Stimulated activated CD4-positive, alpha-beta T cell treated with anti-CD3 and anti-CD28 coated beads, Interleukin-15, amount 100 ng/mL, for 48 hours (primary cell): ENCODE measurements at places on chromosomes 12 and 14.
A peak's percentile ranks its signal among the peaks of the same experiment; 100 is the strongest.

DNA sequence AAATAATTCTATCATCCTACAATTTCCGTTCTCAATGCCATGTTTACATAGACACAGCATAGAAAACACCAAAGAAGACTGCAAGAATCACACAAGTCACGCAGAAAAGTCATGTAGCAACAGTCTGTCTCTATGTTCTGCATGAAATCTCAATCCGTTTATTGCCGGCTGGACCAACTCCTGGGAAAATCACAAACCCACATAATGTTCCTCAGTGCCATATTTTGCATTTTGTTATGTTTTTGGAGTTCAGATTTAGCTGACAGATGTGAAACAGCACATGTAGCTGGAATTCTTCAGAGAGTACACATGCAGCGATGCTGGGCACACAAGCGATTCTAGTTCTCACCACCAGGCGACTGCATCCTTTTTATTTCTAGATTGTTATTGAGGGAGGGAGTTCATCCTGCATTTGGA is 193.1 kb downstream of the APAF1 start:
- DNase-seq: no peak

DNA sequence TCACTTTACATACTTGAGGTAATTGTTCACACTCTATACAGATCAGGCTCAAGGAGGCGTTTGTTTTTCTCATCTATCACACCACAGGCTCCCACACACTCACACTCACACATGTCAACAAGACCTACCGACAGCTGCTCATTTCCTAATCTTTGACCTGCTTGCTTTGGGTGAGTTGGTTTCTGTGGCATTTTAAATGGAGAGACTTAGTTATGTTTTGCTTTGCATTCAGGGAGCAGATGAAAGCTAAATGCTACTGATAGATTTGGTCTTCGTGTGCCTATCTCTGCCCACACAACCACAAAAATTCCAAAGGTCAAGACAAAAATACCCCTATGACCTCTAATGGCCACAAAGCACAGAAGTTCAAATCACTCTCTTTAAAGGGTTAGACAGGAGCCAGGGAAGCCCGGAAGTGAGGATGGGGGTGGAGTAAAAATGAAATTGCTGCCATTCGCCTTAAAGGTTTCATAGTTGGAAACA is 203.5 kb upstream of the G2E3 start:
- DNase-seq: no peak

DNA sequence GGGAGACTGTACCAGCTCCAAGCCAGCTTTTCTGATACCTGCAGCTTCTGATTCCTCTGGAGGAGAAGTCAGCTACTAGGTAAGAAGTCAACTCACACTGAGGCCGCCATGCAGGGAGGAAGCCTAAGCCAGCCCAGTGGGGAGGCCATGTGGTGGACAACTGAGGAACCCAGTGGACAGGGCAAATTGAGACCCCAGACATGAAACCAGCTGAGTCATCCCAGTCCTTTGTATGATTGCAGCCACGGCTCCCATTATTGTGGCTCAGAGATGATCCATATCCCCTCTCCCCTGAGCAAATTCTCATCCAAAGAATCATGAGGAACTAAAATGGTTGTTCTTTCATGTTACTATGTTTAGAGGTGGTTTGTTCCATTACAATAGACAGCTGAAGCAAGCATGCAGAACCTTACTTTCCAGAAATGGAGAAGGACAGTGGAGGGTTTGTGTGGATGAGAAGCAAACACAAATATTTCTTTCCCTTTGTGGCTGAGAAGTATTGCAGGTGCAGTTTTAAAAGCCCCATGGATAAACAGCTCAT is 1147.3 kb upstream of the TMEM132C start:
- DNase-seq: no peak

DNA sequence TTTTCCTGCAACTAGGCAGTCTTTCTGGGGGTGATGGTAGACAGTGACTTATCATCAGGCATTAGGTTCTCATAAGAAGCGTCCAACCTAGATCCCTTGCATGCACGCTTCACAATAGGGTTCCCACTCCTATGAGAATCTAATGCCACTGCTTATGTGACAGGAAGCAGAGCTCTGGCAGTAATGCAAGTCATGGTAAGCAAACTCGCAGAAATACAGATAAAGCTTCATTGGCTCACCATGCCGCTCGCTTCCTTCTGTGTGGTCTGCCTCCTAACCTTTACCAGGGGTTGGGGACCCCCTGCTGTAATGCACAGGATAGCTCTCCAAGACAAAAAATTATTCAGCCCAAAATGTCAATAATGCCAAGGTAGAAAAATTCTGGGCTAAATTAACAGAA is 864.2 kb downstream of the TRHDE start:
- DNase-seq: no peak

GRCh38 chr12:123268850-123269249 is 2.8 kb downstream of the CDK2AP1 start:
- DNase-seq: no peak

GRCh38 chr14:93892923-93893558 is 34.1 kb upstream of the FAM181A start:
- DNase-seq: peak; percentile 52

DNA sequence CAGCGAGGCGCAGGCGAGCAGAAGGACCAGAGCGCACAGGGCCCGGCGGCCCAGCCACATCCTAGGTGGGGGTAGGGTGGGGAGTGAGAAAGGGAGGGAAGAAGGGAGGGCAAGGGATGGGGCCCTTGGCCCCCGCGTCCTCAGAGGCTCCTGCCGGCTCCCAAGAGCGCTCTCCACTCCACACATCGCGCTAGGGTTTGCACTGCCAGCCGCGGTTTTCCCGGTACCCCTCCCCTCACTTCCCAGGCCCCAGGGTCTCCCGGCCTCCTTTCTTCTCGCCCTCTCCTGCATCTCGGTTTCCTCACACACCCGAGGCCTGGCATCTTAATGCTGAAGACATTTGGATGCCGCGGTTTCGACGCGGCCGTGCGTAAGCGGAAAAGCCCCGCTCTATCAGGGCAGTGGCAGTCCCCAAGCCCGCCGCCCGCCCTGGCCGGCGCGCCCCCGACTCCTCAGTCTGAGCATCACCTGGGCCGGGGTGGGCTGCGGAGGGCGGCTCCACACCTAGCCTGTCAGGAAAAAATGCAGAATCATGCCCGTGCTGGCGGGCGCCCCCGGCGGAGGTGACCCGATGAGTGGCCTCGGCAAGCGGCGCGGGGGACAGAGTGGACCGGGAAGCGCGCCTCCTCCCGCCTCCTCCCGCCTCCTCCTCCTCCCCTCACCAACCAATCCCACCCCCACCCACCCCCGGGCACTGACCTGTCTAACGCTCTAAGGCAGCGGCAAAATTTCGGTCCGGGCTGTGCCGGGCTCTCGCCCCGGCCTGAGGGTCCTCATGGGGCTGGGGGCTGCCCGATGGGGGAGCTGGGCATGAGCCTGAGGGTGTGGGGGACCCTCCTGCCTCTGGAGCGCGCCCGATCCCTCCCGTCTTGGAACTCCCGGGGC is 686 bp downstream of the B4GALNT1 start:
- no peak for DNase-seq

- no peak for DNase-seq
Measured at GRCh38 chr14:80215756-80216581, 4.7 kb upstream of the DIO2 start.

DNA sequence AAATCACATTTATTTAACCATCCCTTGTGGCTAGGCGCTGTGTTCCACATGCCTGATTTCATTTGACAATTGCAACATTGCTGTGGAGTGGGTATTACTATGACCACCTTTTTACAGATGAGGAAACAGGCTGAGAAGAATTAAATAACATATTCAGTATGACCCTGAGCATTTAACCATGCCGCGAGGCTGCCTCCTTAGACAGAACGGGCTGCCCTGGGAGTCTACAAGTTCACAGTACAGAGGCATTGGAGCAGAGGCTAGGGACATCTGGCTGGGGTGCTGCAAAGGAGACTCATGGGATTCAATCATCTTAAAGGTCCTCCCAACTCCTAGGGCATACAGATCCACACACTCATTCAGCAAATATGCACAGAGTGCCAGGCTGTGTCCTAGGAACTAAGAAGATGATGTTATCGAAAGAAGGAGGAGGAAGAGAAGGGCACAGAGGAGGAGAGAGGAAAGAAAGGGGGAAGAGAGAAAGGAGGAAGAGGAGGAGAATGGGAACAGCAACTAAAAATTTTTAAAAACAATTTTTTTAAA is 164.7 kb upstream of the CCND2 start:
- DNase-seq: no peak

- no peak for DNase-seq
Measured at GRCh38 chr12:7016958-7017571, 1.2 kb downstream of the LPCAT3 start.

DNA sequence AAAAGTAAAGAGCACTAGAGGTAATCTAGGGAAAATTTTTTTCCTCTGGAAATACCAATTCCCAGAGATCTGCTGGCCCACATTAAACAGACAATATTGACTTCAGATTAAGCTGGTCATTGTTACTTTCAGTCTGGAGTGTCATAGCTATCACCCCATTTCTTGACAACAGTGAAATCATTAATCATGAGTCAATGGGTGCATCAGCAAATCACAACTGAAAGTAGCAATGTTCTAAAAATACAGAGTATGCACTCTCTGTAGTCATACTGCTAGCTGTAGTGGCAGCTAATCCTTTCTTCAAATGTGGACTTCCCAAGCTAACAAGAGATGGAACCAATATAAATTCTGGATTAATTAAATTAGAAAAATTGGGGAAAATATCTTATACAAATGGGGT is 129.9 kb downstream of the CPNE8 start:
- no peak for DNase-seq

- DNase-seq: peak; percentile 51
Measured at GRCh38 chr14:104977681-104978653, at the start of gene AHNAK2. Gene AHNAK2 (minus strand): TSS chr14:104978374. CDS start chr14:104978237, 137 bp downstream.

DNA sequence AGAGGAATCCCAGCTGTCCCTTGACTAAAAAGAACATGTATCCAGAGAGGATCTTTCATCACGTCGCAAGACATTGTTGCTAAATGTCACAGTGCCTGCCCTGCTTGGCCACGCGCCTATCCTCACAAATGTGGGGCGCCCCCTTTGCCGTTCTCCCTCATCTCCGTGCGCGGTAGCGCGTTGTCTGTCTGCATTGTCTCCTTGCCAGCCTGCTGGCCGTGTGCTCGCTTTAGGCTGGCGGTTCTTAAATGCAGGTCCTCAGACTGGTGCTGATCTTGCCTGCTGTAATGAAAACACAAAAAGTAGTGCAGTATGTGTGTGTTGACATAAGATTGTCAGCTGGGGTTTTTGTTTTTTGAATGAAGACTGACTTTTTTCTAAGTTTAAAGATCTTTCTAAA is 198.2 kb upstream of the RGS6 start:
- no peak for DNase-seq

GRCh38 chr14:95309261-95310051 is 10.3 kb downstream of the CLMN start:
- DNase-seq: no peak

DNA sequence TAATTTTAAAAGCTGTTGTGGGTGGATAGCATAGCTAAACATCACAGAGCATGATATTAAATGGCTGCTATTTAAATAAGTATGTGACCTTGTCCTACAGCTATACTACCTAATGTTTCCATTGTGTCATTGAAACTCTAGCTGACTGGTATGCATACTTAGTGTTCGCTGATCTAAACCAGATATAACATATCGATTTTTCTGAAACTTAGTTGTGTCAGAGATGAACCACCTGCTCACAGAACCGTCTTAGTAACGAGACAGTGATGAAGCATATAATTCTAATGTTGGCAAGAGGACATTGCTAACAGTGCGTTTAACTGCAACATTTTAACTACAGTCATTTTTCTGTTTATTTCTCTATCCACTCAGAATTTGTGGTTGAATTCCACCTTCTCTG is 36.1 kb upstream of the NUAK1 start:
- no peak for DNase-seq

GRCh38 chr12:27208414-27208750 is 35.7 kb upstream of the STK38L start:
- no peak for DNase-seq

DNA sequence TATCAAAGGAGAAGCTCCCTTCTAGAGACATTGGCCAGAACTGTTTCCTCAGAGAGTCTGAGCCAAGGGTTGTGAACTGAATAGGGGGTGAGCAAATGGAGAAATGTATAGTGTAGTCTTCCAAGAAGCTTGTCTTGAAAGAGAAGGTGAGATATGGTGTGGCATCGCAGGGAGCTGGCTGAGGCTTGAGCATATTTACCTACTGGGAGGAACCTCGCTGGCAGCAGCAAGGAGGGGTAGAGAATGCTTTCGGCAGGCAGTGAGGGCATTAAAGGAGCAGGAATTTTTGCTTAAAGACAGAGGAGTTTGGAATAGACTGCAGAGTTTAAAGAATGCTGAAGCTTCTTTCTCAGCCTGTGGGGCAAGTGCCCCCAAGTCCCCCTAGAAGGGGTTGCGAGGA is 59.3 kb upstream of the PRMT8 start:
- no peak for DNase-seq

DNA sequence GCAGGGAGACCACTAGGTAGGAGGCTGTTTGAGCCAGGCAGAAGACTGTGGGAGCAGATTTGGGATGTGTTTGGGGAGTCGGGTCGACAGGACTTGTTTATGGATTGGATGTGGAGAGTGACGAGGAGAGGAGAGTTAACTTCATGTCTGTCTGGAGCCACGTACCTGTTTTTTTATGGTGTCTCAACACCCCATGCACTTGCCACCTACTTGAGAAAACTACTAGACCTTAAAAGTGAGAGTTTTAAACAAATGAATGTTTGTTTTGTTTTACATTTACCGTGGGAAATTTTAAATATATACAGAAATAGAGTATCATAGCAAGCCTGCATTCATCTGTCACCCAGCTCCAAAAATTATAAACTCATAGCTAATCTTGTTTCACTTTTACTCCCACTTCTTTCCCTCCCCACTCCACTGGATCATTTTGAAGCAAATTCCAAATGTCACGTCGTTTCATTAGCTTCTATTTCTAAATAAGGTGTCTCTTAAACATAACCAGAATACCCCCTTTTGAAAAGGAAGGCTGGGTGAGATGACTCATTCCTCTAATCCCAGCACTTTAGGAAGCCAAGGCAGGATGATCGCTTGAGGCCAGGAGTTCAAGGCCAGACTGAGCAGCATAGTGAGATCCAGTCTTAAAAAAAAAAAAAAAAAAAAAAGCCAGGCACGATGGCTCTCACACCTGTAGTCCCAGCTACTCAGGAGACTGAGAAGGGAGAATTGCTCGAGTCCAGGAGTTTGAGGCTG is 136.2 kb downstream of the ANO6 start:
- DNase-seq: no peak

GRCh38 chr12:111224186-111225066 is 144.5 kb downstream of the PHETA1 start:
- DNase-seq: no peak

GRCh38 chr12:132740652-132741051 is 21.0 kb downstream of the ANKLE2 start:
- no peak for DNase-seq

DNA sequence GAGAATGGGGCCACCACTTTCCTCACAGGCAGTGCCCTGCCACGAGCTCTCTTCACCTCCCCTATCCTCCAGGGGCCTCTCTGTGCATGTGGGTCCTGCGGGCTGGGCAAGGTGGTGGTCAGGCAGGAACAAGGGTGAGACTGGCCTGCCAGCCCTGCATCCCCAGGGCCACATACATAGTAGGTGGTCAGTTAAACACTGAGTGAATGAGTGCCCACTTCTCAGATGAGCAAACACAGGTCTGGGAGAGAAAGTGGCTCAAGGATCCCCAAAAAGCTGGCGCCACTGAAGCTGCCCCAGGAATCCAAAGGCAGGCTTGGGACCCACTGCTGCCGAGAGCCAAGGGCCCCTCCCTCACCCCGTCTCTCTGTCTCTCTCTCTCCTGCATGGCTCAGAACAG is 51.1 kb downstream of the CCNK start:
- no peak for DNase-seq

- DNase-seq: no peak
Measured at GRCh38 chr12:89970722-89971121, 262.1 kb upstream of the ATP2B1 start.

- DNase-seq: no peak
Measured at GRCh38 chr12:100435957-100436356, 37.7 kb upstream of the NR1H4 start.
